ENCODE measurements at places on chromosomes 7 and 10.

DNA sequence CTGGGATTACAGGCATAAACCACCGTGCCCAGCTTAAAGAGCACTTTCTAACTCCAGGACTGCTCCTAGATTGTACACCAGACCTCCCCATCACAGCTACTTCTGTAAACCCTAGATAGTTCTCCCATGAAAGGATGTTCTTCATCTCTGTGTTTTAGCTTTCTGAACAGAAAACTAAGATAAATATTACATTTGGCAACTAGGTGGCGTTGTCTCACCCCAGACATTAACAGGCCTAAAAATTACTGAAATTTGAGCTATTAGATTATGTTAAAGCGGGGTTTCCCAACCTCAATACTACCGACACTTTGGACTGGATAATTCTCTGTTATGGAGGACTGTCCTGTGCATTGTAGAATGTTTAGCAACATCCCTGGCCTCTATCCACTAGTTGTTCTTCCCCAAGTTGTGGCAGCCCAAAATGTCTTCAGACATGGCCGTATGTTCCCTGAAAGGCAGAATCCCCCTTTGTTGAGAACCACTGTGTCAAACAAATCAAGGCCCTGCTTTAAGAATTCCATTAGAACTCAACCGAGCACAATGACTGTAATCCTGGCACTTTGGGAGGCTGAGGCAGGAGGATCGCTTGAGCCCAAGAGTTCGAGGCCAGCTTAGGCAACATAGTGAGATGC is 19.1 kb downstream of the ATOH7 start:
- no peak for DNase-seq

- DNase-seq, result no peak
These were observed 335.4 kb upstream of the MTPN start for GRCh38 chr7:136312592-136312991.

DNA sequence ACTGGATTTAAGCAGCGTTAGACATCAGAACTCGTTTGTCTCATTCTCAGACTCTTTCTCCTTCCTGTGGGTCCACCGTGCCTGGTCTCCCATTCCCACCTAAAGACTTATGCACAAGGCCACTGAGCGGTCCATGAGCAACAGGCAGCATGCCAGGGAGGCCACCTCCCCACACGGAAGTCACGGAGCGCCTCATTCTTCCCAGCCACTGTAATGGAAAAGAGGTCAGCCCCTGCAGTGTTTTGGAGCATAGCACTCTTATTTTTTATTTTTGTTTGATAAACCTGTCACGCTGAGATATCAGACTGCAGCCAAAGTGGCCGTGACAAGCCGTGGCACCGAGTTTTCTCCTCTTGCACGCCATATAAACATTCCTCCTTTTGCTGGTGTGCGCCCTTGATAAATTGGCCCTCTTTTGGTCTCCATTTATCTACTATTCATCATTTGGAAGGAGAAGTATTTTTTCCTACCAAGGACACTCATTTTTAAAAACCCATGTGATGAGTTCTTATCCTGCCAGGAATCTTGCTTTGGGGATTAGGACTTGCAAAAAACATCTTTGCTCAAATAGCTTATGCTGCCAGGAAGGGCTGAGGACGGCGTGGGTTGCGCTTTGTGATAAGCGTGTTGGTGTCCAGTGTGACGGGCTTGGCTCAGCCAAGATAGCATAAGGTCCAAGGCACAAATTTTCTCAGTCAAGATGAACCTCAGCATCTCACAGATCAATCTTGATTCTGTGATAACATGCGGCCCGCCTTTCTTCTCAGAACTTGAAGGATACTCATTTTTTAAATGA is 206.0 kb downstream of the CCDC3 start:
- DNase-seq, result no peak

- peak; percentile 74 for DNase-seq
These were observed 671 bp upstream of the ATAD1 start for GRCh38 chr10:87818505-87819288.

DNA sequence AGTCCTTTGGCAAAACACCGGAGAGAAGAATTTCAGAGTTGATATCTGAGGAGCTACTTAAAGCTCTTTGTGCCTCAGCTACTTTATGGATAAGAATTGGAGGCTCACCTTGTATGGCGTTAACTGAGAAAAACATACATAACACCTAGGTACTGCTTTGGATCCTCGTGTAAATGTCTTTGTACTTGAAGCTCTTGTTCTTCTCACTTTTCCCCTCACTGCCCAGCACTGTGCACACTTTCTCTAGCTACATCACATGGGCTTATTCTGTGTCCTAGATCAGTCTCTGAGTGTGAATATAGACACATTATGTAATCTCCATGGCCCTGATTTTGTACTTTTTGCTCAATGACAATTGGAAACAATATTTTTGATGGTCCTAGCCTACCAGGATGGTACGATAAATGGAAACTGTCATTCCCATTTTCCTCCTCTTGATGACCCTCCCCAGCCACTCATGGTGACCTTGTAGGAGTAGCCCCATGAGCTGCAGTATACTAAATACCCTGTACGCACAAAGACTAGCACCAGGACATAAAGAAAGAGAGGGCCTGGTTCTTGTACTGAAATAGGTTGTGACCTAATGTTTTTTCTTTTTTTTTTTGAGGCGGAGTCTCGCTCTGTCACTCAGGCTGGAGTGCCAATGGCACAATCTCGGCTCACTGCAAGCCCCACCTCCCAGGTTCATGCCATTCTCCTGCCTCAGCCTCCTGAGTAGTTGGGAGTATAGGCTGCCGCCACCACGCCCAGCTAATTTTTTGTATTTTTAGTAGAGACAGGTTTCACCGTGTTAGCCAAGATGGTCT is 22.1 kb downstream of the STAMBPL1 start:
- no peak for DNase-seq

DNA sequence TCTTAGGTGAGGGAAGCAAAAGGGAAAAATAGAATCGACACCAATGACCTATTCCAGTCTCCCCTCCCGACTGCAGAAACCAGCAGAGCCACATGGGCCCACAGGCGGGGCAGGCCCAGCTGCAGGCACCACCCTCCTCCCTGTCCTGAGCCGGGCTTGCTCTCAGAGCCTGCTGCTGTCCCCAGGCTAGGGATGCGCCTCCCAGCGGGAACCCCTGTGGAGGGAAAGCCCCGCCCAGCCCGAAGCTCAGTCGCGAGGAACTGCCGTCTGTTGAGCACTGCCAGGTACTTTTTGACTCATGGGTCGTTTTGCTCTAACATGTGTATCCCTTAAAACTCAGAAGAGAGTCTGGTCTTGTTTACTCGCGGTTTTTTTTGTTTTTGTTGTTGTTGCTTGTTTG is 124.5 kb upstream of the RET start:
- DNase-seq, result no peak

Measured in activated T-cell treated with anti-CD3 and anti-CD28 coated beads, Interleukin-2, amount 50 U/mL, for 1 hour (primary cell).